ENCODE measurements at places on chromosomes 4 and X.

DNA sequence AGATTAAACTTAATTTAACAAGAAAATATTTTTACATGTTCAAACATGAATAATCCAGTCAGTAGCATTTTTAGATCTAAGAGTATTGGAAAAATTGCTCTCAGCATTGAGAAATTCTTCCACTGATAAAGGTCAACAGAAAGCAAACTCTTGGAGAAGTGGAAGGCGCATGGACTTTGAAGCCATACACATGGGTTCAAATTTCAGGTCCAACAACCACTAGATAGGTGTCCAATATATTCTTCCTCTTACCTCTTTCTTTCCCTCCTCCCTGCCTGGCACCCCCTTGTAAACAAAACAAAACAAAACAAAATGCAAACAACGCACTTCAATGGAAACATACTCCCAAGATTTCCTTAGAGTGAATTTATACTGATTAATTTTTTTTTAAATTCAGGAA lies 28.4 kb upstream of the PRSS48 start:
- DNase-seq, result no peak

DNA sequence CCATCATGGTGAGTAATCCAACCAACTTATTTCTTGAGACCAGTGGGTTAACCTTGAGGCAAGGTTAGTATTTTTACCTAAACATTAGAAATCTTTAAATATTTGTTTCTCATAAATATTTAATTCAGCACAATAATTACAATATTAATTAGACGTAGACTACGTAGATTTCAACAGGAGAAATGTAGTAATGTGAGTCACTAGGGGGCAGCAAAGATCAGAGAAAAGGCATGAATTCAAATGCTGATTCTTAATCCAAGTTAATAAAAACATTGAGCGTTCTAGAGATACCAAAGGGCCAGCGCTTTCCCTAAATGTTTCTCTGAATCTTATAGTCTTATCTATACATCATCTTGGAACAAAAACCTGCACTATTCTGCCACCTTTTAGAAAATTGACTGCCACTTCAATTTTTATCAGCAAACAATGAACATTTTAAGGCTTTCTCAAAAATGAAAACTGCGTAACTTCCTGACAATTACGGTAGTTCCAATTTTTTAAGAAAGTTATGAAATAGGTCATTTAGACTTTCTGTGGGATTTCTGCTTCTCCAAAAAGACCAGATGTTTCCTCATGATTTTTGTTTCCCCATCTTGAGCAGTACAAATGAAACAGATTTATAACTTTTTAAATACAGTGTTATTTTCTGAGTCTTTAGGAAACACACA lies 180.7 kb downstream of the GASK1B start:
- no peak for DNase-seq

GRCh38 chr4:150336676-150337412 lies 245.1 kb upstream of the MAB21L2 start:
- DNase-seq, result no peak

- DNase-seq, result no peak
Observed at GRCh38 chrX:44022964-44023363, 49.8 kb upstream of the NDP start.
